ENCODE measurements at places on chromosomes 16 and 17.

GRCh38 chr16:23294260-23294659 is 7.8 kb upstream of the SCNN1B start:
- no peak for DNase-seq

DNA sequence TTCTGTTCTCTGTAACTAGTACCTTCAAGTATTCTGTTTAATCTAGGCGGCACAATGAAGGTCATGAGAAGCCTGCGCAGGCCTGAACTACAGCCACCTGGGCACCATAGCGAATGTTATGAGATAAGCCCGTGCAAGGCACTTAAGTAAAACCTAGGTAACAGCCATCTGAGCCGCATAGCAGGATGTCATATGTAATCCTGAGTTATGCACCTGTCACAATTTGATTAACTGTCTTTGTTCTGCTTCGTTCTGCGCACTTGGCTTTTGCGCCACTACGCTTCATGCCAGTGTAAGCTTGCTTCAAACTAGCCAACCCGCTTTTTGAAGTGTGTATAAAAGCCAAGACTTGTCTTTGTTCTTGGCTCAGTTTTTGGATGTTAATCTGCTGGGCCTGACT is 449.8 kb downstream of the KCNJ18 start:
- DNase-seq: no peak

DNA sequence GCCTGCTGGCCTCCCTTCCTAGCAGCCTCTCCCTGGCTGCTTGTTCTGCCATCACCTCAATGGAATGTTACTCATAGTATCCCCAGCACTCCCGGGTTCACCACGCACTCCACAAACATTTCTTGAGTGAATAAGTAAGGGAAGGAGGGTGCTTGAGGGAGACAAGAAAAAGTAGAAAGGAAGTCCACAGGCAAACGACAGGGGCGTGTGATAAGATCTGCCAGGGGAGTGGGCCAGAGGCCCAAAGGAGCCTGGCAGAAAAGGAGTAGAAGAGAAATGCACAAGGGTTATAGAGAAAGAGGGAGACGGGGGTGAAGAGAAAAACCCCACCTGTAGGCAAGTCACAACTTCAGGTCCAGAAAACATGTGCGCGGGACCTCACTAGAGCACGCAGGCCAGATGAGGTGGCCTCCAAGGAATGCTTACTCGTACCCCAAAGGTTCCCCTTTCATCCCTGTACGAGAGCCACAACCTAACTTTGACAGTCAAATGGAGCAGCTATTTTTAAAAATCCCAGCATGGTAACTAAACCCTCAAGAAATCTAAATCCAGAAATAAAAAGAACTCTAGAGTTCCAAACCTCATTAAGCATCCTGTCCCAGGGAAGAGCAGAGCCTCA is 6.6 kb downstream of the ZDHHC7 start:
- no peak for DNase-seq

GRCh38 chr17:35748341-35748841 is 4.6 kb downstream of the GAS2L2 start:
- DNase-seq: no peak

DNA sequence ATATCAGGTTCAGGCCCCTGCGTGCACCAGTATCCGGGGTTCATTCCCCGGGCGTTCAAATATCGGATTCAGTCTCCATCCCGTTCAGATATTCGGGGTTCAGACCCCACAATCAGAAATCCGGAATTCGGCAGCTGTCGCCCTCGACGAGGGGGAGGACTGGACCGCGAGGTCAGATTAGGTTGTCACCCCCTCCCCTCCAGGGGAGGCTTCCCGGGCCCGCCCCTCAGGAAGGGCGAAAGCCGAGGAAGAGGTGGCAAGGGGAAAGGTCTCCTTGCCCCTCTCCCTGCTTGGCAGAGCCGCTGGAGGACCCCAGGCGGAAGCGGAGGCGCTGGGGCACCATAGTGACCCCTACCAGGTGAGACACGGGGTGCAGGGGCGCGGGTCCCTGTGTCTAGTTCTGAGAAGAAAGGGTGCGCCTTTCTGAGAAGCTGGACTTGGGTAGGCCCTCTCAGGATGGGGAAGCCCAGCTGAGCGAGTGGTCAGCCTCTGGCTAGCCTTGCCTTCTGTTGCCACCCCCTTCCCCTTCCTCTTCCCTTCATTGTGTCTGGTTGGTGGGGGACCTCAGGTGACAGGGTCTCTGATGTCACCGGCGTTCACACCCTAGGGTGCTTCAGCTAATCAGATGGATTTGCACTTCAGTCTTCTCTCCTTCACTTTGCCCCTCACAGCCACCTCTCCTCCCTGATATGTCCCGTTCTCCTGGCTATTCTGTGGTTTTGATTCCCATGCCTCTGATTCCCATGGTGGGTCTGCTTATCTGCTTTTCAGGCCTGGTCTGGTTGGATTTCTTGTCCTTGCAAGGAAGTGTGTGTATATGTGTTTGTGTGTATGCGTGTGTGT is 844 bp downstream of the TAOK2 start:
- DNase-seq: no peak

DNA sequence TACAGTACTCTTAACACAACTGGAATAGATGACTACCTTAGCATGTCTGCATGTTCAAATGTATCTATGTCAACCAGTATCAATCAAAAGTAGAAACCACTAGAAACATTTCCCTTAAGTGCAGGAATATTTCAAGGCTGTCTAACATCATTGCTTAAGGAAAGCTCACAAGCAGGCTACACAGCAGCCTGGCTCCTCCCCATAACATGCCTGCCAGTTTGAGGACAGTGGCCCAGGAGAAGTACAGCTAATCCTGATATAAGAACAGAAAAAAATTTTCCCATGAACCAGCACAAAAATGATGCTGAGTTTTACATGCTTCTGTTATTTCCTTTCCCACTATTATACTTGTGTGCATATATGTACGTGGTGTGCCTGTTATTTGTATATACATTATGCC is 175.1 kb downstream of the MYO1D start:
- DNase-seq: no peak

DNA sequence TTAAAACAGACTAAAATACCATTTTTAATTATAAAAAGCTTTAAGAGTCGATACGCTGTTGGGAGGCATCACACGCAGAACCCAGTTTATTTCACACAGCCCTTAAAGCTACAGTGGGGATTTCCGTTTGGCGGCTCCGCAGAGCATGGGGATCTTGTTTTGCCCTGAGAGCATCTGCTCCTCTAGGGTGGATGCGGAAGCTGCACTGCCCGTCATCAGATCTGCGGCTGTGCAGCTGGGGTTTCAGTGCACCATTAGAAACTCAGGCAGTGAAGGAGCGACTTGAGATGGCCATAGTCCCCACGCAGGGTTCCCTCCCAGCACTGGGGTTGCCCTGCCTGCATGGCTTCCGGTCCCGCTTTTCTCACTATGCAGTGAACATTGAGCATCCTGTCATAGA is 62.2 kb upstream of the CHMP6 start:
- no peak for DNase-seq

GRCh38 chr16:86375851-86376250 is 134.5 kb upstream of the FOXF1 start:
- no peak for DNase-seq

- DNase-seq: no peak
These were observed 330.7 kb upstream of the ASIC2 start for GRCh38 chr17:33623841-33624240.
